Left lung (tissue), 14 donors: ENCODE measurements at places on chromosomes 2 and 18. TPM values are rescaled to one million over a fixed set of nuclear protein-coding genes. Genes with fewer than 3 reads are reported as not detected.

The C1GALT1C1L gene
- 0.39 TPM for total RNA-seq

The SRD5A2 gene
- total RNA-seq, result 0.09 TPM

The KCNK3 gene
- total RNA-seq, result 17.8 TPM

The OTOS gene
- not detected for total RNA-seq
